Mucosa of gallbladder (tissue), 1 donor: ENCODE measurements at places on chromosomes 12 and 14.

GRCh38 chr14:45947830-45948229, 694.8 kb upstream of the MIS18BP1 start:
- no peak for DNase-seq

DNA sequence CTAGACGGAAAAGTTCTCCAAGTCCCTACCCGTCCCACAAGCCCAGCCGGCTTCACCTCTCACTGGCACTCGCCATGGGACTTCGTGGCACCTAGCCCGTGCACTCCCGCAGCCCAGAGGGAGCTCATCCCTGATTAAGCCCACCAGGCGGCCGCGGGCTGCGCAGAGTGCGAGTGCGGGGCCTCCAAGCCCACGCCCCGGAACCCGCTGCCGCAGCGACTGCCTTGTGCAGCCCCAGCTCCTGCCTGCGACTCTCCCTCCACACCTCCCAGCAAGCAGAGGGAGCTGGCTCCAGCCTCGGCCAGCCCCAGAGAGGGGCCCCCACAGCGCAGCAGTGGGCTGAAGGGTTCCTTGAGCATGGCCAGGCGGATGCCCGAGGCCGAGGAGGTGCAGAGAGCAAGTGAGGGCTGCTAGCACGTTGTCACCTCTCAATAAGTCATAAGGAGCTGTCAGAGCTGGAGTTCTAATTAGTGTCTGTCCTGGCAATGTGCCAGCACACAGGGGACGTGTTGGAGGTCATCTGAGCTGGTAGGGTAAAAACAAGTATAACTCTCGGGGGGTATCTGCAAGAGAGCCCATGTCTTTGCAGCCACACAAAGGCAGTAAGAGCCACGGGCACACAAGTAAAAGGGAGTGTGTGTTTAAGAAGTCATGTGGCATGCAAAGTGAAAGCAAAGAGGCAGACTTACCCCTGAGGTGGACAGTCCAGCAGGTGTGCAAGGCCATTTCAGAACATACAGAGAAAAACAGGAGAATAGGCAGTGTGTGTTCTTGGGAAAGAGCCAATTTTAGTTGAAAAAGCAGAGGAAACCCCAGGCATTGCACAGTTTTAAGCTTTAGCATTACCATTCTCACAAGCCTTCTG, 27.1 kb upstream of the TMTC2 start:
- DNase-seq = no peak

DNA sequence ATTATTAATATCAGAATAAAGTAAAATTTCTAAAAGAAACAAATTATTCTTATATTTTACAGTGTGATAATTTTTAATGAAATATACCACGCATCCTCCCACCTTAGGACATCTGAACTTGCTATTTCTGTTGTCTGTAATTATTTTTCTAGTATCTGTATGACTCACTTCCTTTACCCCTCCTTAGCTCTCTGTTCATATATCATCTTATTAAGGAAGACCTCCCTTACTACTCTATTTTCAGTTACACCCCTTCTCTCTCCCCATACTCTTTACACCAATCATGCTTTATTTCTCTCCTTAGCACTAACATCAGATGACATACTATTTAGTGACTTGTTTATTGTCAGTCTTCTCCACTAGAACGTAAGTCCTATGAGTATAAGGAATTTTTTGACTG, 34.2 kb upstream of the C12orf50 start:
- DNase-seq = no peak

DNA sequence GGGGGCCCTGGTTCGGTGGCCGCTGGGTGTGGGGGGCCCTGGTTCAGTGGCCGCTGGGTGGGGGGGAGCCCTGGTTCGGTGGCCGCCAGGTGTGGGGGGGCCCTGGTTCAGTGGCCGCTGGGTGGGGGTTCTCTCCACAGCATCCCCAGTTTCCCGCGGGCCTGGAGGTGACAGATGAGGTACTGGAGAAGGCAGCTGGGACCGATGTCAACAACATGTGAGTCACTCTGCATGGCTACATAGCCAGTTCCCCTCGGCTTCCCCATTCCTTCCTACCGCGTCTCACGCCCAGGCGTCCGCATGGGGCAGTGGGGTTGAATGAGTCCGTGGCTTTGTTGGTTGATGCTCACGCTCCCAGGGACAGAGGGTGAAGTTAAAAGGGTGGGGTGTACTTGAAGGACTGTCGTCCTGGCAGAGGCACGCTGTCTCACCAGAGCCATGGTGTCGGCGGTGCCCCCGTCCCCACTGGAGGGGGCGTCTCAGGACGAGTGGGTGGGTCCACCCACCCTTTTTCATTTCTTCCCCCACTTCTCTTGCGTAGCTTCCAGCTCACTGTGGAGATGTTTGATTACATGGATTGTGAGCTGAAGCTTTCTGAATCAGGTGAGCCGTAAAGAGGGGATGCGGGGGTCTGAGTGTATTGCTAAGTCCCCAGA, 15.6 kb downstream of the HIP1R start:
- DNase-seq = no peak

DNA sequence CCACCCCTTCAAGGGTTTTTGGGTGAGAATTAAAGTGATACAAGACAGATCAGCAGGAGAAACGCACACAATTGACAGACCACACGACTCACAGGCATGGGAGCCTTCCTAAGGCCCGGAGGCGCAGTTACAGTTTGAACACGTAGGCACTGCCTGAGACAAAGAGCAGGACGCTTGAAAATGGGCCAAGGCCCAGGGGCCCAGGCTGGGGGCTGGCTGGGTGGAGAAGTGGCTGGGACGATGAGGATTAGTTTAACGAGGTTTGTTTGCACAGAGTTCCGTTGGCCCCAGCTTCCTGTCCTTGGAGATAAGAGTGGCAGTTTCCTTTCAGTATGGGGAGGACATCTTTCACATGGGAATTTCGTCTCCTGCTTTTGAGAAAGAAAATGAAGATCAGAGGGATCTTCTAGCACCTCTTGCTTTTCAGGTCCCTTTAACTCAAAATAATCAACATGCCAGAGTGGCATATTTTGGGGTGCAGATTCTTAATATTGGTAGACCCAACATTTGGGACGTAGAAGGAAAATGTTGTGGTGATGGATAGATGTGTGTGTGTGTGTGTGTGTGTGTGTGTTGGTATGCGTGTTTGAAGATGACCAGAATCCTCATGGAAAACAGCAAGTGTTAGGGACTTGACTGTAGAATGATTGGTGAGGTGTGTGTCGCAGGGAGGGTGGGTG, 44.6 kb downstream of the DLK1 start:
- DNase-seq = no peak

DNA sequence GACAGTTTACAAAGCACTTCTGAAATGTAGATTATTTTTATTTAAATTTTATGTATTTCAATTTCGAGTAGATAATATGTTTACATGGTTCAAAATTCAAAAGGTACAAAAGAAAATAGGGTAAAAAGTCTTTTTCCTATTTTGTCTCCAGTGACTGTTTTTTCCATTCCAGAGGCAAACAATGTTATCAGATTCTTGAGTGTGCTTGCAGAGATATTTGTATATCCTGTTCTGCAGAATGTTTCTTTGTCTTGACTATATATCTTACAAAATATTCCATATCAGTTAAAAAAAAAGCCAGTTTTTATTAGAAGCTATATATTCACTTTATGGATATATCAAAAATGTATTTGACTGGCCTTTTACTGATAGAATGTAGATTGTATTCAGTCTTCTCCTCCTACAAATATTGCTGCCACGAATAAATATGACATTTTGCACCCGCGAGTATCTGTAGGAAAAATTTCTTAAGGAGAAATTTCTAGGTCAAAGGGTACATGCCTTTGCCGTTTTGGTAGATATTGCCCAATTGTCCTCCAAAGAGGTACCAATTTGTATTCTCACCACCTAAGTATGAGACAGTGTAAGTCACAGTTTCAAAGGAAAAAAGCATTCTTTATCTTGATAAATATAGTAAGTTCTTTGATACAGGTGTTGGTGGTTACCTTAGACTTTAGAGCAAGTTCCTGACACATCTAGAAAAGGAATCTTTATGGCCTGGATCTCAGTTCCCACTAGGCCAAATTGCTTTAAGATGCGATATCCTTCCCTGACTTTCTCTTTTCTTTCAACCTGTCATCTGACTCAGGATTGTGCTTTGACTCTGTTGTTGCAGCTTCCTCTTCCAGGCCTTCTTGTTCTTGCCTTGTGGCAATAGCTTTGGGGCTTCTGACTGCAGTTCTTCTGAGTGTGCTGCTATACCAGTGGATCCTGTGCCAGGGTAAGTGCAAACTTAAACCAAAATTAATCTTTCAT, 2.3 kb downstream of the KLRG1 start:
- no peak for DNase-seq

GRCh38 chr12:108091679-108092051, 37.4 kb upstream of the WSCD2 start:
- no peak for DNase-seq

DNA sequence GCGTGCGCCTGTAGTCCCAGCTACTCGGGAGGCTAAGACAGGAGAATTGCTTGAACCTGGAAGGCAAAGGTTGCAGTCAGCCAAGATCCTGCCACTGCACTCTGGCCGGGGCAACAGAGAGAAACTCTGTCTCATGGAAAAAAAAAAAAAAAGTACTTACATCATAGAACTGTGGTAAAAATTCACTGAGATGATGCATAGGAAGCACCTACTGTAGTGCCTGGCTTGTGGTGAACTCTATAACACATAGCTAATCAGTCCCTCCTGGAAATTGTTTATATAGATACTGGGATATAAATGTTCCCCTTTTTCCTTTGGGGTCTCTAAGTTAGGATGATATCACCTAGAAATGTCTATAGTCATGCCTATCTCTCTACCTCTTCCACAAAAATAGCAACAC, 89.7 kb upstream of the CPM start:
- no peak for DNase-seq

- DNase-seq = no peak
Observed at GRCh38 chr12:57614178-57614947, 3.1 kb downstream of the ARHGEF25 start.

GRCh38 chr12:114275932-114276785, 129.8 kb downstream of the TBX5 start:
- DNase-seq = no peak

- DNase-seq = no peak
Observed at GRCh38 chr14:47102472-47102871, 450.9 kb upstream of the RPL10L start.

DNA sequence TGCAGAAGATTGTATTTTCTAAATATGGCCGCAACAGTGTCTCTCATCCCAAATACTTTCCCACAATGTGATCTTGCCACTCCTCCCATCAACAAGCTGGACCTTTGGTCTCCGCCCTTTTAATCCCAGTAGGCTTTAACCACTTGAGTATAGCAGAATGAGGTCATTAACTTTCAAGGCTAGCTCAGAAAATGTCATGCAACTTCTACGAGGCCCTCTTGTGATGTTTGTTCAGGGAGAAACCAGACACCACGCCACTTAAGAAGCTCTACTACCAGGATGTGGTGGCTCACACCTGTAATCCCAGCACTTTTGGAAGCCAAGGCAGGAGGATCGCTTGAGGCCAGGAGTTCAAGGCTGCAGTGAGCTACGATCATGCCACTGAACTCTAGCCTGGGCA, 20.1 kb upstream of the OR6J1 start:
- no peak for DNase-seq

GRCh38 chr12:59973515-59973914, 377.7 kb downstream of the SLC16A7 start:
- DNase-seq = no peak
